ENCODE measurements at places on chromosomes 4 and X.

- DNase-seq: no peak
Observed at GRCh38 chrX:118538386-118538785, 42.8 kb downstream of the DOCK11 start.

GRCh38 chr4:185716577-185717376 lies 95.2 kb downstream of the SORBS2 start:
- DNase-seq: no peak

DNA sequence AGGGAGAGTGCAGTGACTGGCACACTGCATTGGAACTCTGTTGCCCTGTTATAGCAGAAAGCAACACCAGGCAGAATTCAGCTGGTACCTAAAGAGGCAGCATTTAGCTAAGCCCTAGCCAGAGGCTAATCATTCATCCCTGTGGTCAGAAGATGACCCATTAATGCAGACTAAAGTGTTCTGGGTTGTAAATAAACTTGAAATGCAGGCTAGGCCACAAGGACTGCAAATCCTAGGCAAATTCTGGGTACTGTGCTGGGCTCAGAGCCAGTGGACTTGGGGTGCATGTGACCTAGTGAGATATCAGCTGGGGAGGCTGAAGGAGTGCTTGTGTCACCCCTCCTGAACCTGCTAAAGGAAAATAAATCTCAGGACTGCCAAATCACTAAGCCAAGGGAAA lies 91.2 kb downstream of the LPAR4 start:
- no peak for DNase-seq

DNA sequence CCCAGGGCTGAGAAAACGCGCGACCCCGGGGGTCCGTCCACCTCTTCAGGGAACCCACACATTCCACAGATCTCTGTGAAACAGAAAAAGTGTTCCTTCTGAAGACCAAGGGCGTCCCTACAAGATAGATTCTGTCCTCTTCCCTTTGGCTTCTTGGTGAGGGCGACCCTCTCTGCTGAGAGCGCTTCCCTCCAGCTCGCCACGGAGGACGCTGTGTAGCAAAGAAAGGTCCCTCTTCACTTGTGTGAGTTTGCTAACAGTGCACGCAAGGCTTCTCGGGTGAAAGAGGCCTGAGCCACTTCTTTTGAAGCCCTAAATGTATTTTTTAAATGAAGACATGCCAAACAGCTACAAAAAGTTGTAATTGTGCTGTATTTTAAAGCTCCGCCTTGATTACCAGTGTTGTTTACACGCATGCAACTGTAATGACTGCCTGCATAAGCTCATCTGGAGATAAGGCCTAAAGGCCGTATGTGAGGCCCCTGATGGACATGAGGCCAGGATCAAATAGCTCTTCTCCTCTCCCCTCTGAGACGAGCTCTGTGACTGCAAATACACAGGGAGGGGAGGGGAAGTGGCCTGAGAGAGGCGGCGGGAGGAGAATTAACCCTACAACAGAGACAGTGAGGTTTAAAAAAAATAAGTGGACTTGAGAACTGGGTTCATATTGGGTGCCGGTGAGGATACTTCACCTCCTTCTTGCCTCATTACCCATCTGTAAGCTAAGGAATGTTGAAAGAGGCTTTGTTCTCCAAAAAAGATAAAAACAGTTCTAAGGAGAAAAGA lies 95.5 kb downstream of the SOWAHB start:
- DNase-seq: no peak

- DNase-seq: no peak
Observed at GRCh38 chrX:68650491-68650890, 3.0 kb downstream of the STARD8 start.

GRCh38 chr4:7430965-7431695 lies 3.6 kb downstream of the PSAPL1 start:
- DNase-seq: no peak
